ENCODE measurements at places on chromosomes 2 and 18. TPM values are rescaled to one million over a fixed set of nuclear protein-coding genes. Genes with fewer than 3 reads are reported as not detected.
A peak's percentile ranks its signal among the peaks of the same experiment; 100 is the strongest.

DNA sequence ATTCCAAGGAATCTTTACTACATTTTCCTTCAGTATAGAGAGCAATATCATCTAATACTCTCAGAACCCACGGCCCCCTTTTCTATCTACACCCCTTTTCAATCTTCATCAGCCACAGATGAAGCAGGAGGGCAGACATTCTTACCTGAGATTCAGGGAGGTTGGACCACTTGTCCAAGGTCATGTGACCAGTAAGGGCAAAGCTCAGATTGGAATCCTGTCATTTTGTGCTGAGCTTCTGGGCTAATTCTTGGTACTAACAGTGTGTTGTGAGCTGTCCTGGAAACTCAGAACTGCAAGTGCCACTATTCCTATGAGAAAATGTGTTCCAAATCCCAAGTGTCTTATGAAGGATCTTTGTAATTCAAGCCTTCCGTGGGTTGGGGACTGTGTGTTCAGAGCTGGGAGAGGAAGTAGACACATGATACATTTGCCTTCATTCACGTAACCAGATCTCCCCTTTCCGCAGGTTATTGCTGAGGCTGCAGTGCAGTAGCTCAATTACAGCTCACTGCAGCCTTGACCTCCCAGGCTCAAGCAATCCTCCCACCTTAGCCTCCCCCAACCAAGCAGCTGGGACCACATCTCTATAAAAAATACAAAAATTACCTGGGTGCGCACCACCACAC lies 3.3 kb downstream of the CHRNA1 start:
- no peak for DNase-seq

GRCh38 chr2:202682274-202682673 lies 47.5 kb downstream of the FAM117B start:
- DNase-seq: no peak

DNA sequence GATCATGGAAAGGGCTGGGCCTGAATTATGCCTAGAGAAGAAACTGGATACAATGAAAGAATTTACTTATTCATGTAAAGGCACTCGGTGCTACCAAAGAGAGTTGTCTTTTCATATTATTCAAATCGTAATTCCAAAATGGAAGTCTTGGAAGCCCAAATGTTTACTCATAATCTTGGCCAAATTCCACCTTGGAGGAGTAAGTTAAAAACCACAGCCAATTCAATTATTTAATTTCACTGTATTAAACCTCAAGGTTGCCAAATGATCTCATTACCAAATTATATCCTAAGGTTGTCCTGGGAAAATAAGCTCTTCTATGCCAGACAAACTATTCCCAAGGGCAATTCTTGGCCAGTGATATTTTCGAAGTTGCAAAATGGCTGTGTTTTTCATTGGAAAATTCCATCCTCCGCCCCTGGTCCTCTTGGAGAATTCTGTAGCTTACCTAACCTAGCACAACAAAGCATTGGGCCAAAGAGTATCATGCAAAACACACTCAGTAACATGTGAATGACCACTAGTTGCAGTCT lies 11.1 kb upstream of the VPS4B start:
- DNase-seq: no peak

- no peak for DNase-seq
These were observed 128.0 kb upstream of the GYPC start for GRCh38 chr2:126527836-126528490.

DNA sequence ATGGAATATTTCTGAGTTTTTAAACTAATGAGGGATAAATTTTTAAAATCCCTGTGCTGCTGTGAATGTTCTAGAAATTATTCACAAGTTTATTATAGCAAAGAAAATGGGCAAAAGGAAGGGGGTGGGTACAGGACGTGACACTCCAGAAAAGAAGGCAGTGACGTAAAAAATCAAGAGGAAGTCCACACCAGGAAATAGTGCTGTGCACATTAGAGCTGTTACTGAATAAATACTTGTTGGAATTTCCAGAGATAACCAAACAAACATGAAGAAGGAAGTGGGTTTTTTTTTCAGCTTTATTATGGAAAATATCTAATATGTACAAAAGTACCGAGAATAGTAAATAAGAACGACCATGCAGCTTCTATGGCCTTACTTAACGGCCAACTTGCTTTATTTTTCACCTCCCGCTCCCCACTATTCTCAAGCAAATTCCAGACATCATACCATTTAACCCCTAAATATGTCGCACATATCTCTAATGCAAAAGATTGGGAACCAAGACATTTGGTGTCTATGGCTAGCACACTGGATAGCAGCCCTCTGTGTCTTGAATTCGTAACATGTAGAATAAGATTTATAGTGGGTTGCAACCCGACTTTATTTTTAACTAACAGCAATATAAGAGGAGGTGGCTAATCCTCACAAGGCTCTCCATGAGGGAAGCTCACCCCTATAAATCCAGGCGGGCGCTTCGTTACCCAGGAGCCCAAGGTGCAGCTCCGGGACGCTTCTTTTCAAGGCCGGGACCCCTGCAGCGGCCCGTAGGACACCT lies 580 bp upstream of the NDUFV2 start:
- no peak for DNase-seq

DNA sequence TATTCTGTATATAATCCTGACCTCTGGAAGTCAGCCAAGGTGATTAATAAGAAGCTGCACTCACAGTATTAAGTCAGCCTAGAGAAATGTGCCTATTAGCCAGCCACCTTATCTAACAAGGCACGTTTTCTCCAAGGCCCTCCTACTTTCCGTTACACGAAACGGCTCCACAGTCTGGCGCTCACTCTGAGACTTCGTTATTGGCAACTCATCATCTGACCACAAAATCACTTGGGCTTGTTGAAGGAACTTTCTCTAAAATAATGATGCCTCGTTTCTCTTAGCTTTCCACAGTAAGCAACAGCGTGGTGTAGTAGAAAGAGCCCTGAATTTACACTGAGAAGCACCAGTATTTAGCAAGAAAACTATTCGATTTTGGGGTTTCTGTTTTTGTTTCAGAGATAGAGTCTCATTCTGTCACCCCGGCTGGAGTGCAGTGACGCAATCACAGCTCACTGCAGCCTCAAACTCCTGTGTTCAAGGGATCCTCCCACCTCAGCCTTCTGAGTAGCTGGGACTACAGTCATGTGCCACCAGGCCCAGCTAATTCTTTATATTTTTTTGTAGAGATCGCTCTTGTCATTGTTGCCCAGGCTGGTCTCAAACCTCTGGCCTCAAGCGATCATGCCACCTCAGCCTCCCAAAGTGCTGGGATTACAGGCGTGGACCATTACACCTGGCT lies 53.6 kb upstream of the SLC14A1 start:
- peak; percentile 33 for DNase-seq

- no peak for DNase-seq
These were observed 146.3 kb upstream of the THUMPD2 start for GRCh38 chr2:39925312-39925711.

ARL4C gene
- 105 TPM for polyA plus RNA-seq

GAL3ST2 gene
- polyA plus RNA-seq: not detected
